ENCODE measurements at places on chromosomes 1 and 21. TPM values are rescaled to one million over a fixed set of nuclear protein-coding genes. Genes with fewer than 3 reads are reported as not detected.

Gene NCMAP
- 0.98 TPM for total RNA-seq

DNA sequence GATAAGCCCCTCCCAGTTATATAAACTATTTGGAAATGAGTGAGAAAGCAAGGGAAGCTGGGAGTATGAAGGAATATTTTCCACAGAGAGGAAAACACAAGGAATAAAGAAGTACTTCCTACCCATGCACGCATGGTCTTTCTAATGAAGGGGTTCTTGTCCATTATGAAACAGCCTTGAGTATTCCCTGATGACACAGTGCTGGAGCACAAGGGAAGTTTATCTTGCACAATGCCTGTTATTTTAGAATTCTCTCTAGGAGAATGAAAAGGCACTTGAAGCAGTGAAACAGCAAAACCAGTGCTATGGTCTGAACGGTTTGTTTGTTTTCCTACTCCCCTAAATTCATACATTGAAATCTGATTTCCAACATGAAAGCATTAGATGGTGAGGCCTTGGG, 38.6 kb upstream of the ADAMTS1 start:
- no peak for DNase-seq

- no peak for DNase-seq
Observed at GRCh38 chr1:53142226-53142853, at the start of gene SLC1A7. Gene SLC1A7 (minus strand): TSS chr1:53142638. CDS start chr1:53142449, 189 bp downstream.

- DNase-seq, result no peak
Observed at GRCh38 chr1:232409584-232409983, 220.3 kb downstream of the SIPA1L2 start.

DNA sequence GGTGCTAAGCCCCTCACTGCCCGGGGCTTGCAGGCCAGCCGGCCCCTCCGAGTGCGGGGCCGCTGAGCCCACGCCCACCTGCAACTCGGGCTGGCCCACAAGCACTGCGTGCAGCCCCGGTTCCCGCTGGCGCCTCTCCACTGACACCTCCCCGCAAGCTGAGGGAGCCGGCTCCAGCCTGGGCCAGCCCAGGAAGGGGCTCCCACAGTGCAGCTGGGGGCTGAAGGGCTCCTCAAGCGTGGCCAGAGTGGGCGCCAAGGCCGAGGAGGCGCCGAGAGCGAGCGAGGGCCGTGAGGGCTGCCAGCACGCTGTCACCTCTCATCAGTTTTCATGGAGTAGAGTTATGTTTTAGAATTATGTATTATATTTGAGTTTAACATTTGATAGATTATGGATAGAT, 176.5 kb upstream of the FAM78B start:
- DNase-seq, result no peak

Measured in breast epithelium (tissue), 4 donors.